ENCODE measurements at places on chromosomes 4 and X.

- DNase-seq: no peak
Observed at GRCh38 chr4:168637872-168638756, 141.3 kb downstream of the PALLD start.

GRCh38 chrX:119008110-119008744, 33.8 kb downstream of the LONRF3 start:
- no peak for DNase-seq

GRCh38 chrX:39969099-39969818, 128.5 kb downstream of the BCOR start:
- DNase-seq: no peak

- no peak for DNase-seq
Observed at GRCh38 chrX:5242091-5242790, 986.4 kb downstream of the NLGN4X start.

DNA sequence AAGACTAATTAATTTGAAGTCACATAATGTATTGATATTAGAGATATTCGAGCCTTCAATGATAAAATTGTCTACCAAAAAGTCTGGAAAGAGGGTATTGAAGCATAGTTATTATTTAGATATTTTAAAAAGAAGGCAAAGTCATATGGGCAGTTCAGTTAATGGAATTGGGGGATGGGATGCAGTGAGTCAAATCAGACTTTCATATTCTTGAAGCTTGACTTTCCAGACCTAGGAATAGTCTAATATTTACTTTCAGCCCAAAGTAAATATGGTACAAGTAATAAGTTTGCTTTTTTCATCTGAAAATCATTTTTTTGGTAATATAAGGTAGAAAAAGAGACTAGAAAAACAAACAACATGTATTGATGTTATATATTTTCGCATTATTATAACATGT, 2017.8 kb downstream of the C4orf33 start:
- DNase-seq: no peak

- DNase-seq: no peak
Observed at GRCh38 chr4:86947501-86948120, 12.8 kb downstream of the AFF1 start.

DNA sequence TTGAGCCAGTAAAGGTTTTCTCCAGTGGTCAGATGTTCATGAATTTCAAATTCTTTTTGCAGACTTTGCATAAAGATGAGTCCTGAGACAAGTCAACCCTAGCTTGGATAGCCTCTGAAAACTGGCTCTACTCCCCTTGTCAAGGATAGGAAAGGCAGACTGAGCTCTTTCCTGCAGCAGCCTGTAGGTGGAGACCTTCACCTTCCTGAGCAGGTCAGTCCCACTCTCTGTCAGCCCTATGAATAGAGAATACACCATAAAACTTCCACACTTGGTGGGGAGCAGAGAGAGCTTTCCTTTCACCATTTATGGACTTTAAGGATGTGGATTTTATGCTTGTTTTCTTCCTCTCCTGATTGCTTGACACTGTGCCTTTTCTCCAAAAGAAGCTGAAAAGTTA, 41.9 kb downstream of the PCDH19 start:
- DNase-seq: no peak
